CD4-positive, alpha-beta T cell treated with Interleukin-17A for 1 hour (primary cell): ENCODE measurements at places on chromosomes 7 and 10.

- no peak for DNase-seq
These were observed 315.8 kb upstream of the POM121L12 start for GRCh38 chr7:52719677-52720076.

DNA sequence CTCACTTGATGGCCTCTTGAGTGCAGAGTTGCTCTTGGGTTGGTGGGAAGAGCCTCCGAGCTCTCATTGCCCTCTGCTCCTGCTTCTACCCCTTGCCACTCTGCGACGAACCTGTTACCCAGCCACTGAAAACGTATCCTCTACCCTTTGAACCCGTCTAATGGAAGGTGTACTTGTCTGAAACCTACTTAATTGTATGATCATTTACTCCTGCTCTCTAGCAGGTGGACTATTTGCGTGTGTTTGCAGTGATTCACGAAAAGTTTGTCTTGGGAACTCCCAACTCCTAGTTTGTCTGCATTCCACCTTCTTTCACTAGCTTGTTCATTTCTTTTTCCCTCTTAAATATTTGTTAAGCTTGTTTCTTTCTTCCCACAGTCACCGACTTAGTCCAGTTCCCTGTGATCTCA, 503 bp downstream of the CROT start:
- no peak for DNase-seq

GRCh38 chr10:3875842-3876235, 90.8 kb upstream of the KLF6 start:
- peak; percentile 47 for DNase-seq

DNA sequence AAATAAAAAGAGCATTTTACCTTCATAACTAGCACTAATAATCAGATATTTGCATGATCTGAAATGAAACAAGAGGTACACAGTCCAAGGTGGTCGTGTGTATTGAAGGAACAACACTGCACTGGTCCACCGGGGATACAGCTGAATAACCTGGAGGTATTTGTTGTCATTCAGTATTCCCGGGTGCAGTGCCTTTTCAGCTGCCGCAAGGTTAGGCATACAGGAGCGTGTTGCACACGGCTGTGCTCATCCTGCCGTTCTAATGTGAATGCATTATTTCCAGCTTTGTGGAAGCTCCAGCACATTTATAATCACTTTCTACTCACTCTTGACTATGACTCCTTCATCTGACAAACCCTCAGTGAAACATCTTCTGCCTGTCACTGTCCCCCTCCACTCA, 377.8 kb downstream of the GFRA1 start:
- DNase-seq, result no peak

- DNase-seq, result no peak
These were observed 1104.2 kb upstream of the LRRN3 start for GRCh38 chr7:109986701-109987100.
